ENCODE measurements at places on chromosomes 2 and 18.

DNA sequence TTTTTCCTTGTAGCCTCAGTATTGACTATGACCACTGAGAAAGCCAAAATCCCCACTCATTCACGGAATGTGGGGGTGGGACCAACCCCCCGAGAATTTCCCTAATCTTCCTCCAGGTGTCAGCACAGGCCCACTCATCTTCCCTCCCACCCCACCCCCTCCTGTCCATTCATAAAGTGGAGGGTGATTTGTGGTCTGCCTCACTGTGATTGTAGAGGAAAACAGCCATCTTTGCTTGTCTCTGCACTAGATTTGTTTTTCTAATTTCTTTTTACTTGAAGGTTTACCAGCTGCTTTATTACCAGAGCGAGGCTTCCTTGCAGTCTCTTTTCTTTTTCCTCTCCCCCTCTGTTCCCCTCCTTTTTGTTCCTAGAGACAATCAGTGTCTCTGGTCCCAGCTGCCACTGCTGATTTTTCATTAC, 171.8 kb downstream of the ICOS start:
- DNase-seq, result peak; percentile 28

DNA sequence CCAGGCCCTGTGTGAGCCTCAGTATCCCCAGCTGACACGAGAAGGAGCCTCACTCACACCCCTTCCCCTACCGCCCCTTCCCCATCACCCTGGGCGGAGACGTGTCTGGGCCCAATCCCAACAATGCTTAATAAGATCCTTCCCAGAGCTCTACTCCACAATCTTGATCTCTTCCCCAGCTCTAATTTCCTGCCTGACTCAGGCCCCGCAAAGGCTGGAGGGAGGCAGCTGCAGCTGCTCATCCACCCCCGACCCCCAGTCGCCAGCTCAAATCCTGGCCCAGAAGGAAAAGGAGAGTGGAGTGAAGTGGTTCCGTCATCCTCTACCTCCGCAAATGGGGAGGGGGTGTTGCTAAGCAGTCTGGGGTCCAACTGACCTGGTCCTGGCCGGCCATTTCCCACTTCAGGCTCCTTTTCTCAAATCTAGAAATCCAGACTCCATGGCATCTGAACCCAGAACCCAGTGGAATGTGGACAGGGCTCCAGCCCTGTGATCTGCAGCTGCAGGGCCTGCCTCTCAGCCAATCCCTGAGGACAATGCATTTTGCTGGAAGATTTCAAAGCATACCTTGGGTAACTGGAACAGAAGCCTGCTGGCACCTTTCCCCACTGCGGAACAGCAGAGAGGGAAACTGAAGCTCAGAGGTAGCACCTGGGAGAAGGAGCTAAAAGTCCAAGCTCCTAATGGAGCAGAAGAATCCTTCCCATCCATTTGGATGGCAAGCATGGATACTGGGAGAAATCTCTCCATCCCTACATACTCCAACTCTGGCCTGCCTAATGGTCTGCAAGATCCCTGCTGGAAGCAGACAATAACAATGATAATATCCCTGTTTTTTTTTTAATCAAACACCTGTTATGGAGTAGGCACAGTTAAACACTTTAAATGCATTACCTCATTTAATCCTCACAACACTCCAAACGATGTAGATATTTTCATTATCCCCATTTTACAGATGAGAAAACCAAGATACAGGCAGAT, 5.6 kb upstream of the TNS1 start:
- DNase-seq, result peak; percentile 73

DNA sequence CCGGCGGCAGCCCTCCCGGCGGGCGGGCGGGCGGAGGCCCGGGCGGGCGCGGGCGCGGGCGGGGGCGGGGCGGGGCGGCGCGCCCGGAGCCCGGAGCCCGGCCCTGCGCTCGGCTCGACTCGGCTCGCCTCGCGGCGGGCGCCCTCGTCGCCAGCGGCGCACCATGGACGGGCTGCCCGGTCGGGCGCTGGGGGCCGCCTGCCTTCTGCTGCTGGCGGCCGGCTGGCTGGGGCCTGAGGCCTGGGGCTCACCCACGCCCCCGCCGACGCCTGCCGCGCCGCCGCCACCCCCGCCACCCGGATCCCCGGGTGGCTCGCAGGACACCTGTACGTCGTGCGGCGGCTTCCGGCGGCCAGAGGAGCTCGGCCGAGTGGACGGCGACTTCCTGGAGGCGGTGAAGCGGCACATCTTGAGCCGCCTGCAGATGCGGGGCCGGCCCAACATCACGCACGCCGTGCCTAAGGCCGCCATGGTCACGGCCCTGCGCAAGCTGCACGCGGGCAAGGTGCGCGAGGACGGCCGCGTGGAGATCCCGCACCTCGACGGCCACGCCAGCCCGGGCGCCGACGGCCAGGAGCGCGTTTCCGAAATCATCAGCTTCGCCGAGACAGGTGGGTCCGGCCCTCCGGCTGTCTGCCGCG, at the start of gene INHBB:
Gene INHBB, plus strand, starts transcription at position 111 of the 641 bp plus-strand sequence. Its CDS starts 53 bp downstream, at position 164.
- no peak for DNase-seq

DNA sequence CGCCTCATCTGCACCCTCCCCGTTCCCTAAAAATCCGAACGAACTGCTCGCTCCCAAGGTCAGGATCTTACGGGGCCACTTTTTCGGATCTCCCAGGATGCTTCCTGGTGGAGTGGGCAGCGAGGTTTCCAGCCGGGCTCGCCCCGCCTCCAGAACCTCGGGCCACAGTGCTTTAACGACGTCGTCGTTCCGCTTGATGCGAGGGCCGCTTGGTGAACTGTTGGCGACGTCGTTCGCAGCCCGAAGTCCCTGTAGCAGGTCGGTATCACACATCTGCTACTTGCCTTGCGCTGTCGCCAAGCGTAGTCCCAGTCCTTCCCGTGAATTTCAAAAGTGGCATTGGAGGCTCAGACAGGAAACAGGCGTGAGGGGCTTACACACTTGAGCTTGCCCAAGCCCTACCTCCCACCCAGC, 15.3 kb downstream of the EVX2 start:
- DNase-seq, result no peak

DNA sequence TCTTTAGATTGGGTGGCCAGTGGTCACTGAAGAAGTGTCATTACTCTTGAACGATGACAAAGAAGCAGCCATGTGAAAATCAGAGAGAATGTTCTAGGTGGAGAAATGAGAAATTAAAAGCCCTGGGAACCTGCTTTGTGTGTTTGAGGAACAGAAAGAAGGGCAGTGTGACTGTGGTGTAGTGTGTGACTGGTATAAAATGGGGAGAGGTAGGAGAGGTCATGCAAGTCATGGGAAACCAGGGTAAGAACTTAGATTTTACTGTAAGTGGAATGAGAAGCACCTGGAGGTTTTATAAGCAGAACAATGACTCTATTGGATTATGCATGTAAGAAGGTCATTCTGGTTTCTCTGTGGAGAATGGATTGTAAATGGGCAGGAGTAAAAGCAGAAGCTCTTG, 12.2 kb downstream of the ICOS start:
- DNase-seq, result no peak

GRCh38 chr18:13378150-13378549, 159.6 kb downstream of the LDLRAD4 start:
- no peak for DNase-seq

DNA sequence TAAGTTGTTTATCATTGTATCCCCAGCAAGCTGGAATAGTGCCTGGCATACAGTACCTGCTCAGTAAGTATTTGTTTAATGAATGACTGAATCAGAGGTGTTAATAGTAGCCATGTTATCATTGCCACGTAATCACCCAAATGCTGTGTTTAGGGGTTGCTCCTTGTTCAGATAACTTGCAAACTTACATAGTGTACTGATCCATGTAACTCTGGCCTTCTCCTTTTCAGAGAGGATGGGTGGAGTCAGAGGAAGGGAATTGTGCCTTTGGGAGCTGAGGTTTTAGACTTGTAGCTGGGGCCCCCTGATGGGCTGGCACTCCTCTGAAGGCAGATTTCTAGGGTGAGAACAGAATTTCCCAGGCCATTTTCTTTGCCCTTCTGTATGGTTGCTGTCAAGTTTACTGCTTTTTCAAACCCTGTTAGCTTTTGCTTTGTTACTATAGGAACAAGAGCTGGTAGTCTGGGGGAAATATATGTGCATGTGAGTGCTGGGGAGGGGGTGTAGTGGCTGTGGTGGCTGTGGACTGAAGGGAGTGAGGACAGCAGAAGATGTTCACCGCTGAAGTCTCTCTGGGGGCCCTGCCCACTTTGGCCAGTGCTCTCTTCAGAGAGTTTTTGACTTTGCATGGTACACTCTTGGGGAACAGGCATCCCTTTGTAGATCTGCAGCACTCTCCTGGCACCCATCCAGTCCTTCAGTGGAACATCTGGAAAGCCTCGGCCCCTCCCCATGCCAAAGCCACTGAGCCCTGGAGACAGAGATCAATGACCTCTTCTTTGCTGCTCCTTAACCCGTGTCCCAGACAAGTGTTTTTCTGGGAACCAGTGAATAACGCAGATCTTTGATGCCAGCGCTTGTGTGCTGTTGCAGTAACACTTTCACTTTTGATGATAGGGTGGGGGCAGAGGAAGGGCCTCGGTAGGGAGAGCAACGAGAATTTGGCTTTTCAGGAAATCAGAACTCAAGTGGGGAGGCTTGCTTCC, 209.0 kb downstream of the PRKCE start:
- DNase-seq, result peak; percentile 72

GRCh38 chr2:63737081-63737751, 104.5 kb upstream of the UGP2 start:
- DNase-seq, result no peak

GRCh38 chr2:66849153-66849755, 414.3 kb downstream of the MEIS1 start:
- no peak for DNase-seq

GRCh38 chr2:236083934-236084333, 84.3 kb downstream of the GBX2 start:
- DNase-seq, result no peak

DNA sequence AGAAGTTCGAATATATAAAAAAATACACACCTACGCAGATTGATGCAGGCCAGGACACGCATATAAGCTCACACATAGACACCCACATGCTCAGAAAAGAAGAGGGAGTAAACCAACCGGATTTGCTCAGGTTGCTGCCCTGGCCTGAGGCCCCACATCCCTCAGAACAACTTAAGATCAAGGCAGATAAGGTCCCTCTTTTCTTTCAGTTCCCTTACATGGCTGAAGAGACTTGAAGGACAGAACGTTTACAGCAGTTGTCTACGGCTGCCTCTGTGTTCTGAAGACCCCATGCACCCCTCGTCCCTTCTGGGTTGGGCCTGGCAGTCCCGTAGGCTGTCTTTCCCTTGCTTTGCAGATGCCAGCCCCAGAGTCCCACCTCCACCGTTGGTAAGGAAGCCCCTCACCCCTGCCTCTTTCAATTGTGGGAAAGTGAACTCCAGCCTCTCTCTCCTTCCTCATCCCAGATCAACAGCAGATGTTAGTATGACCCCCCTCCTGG, 4.3 kb upstream of the NAGK start:
- DNase-seq, result no peak
